ENCODE measurements at places on chromosomes 5 and 9.

- DNase-seq, result no peak
Observed at GRCh38 chr9:124088476-124088837, 76.9 kb downstream of the LHX2 start.

GRCh38 chr5:40441733-40442132 is 238.0 kb upstream of the PTGER4 start:
- DNase-seq, result peak; percentile 38

GRCh38 chr9:125522328-125522725 is 184.7 kb downstream of the MAPKAP1 start:
- DNase-seq, result no peak

- DNase-seq, result no peak
Observed at GRCh38 chr9:131812116-131812790, 72.4 kb upstream of the RAPGEF1 start.

- no peak for DNase-seq
Observed at GRCh38 chr9:14868772-14869583, 41.2 kb downstream of the FREM1 start.

DNA sequence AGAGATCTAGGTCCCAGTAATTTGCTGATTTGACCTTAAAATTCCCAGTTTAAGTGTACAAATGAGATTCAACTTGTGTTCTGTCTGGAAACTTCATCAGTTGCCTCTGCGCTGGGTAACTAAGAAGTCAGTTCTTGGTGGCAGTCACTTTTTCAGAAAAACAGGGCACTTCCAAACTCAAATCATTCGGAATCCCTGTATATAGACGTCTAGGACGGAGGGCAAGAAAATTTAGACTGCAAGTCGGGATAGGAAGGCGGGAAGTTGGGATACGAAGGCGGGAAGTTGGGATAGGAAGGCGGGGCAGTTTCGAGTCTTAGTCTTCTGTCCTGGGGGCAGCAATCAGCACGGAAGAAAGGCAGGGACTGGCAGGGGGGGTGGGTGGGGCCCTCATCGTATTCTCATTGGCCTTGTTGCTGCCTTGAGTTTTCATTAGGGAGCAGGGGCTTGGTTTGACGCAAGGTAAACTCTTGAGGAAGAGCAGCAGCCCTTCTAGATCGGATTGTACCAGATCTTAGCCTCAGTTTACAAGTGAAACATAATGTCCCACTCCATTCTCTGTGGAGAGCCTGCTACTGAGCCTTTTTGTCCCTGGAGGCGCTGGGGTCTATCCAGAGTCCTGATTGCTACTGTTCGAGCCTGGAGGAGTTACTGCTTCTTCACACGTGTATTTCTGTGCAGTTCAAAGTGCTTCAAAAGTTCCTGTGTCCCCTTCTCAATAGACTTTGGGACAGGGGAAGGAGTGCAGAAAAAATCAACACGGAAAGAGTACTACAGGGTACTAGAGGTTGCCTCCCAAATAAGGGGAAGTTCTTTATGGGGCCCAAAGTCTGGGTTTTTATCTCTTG is 2.7 kb upstream of the PURA start:
- DNase-seq, result no peak

GRCh38 chr9:37761511-37761910 is 7.9 kb downstream of the TRMT10B start:
- DNase-seq, result no peak

- peak; percentile 7 for DNase-seq
Observed at GRCh38 chr5:40480392-40480791, 199.3 kb upstream of the PTGER4 start.

DNA sequence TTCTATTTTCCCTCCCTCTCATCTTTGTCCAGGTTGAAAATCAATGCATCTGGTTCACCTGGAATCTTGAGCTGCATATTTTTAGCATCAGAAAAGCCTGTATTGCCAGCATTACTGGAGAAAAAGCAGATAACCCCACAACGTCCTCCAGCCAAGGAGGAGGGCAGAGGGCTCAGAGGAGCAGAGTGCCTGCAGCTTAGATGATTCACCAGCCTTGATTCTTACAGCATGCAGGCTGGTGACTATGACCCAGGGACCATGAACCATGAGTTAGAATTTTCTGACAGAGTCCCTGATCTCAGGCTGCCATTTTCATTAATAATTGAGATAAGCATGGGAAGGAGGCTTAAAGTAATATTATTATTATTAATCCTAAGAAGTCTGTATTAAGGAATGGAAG is 278.2 kb downstream of the BRINP1 start:
- DNase-seq, result no peak
